Stimulated activated CD8-positive, alpha-beta memory T cell treated with anti-CD3 and anti-CD28 coated beads, Interleukin-15, amount 100 ng/mL, for 4 hours (primary cell): ENCODE measurements at places on chromosomes 2 and 18.

DNA sequence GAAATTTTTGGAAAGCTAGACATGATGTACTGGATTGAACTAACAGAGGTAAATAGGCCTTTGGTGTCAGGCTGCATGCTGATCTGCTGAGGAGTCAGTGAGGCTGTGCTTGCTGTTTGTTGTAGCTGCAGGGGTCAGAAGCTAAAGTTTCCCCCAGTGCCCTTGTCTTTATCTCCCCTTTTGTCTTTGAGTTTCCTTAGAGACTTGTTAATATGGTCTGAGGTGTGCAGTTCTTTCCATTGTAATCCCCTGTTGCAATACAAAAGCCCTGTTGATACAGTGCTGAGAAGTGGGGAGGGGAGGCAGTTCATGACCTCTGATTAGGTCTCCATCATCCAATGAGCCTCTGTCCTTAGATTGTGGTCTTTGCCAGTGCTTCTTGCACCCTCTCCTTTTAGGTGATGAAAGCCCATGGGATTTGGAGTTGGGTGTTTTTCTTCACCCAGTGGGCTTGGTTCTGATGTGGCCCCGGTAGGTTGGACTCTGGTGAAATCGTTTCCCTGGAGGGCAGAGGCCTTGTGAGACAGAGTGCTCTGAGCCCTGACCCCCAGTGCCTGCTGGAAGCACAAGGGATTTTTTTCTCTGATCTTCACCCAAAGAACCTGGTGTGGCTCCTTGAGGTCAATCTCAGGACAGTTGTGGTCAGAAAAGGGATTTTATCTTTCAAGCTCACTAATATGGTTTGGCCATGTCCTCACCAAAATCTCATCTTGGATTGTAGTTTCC lies 163.1 kb downstream of the TMEM18 start:
- no peak for DNase-seq

GRCh38 chr2:72137498-72138010 lies 10.1 kb downstream of the CYP26B1 start:
- no peak for DNase-seq

- DNase-seq, result no peak
Observed at GRCh38 chr18:22556222-22557167, 138.8 kb upstream of the CTAGE1 start.

- DNase-seq, result no peak
Observed at GRCh38 chr2:228516019-228516418, 334.5 kb upstream of the SPHKAP start.

DNA sequence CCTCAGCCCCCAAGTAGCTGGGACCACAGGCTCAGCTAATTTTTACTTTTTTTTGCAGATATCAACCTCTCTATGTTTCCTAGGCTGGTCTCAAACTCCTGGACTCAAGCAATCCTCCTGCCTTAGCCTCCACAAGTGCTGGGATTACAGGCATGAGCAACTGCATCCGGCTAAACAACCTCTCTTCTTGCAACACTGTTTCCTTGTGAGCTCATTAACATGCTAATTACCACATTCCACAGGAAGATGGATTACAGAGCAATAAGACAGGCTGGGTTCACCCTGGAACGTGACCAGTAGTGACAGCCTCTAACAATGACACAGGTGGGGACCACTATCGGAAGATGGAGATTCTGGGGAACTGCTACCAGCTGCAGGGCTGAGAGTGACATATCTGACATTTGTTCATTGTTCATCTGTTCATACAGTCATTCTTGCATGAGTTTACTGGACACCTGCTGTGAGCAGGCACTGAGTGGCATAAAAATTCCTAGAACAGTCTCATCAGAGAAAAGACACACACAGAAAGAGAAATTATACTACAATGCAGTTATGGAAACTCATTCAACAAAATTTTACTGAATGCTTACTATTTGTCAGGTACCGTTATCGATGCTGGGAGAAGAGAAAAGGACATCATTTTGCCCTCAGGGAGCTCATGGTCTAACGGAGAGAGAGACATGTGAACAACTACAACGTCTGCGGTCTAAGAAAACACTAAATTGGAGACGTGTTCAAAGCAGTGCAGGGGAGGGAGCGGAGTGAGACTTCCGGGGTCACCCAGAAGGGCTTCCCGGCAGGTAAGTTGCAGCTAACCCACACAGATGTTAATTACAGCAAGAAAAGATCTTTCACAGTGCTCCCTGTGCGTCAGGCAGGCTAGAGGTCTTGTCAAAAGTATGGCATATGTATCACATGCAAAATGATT lies 37.6 kb downstream of the PROC start:
- no peak for DNase-seq

DNA sequence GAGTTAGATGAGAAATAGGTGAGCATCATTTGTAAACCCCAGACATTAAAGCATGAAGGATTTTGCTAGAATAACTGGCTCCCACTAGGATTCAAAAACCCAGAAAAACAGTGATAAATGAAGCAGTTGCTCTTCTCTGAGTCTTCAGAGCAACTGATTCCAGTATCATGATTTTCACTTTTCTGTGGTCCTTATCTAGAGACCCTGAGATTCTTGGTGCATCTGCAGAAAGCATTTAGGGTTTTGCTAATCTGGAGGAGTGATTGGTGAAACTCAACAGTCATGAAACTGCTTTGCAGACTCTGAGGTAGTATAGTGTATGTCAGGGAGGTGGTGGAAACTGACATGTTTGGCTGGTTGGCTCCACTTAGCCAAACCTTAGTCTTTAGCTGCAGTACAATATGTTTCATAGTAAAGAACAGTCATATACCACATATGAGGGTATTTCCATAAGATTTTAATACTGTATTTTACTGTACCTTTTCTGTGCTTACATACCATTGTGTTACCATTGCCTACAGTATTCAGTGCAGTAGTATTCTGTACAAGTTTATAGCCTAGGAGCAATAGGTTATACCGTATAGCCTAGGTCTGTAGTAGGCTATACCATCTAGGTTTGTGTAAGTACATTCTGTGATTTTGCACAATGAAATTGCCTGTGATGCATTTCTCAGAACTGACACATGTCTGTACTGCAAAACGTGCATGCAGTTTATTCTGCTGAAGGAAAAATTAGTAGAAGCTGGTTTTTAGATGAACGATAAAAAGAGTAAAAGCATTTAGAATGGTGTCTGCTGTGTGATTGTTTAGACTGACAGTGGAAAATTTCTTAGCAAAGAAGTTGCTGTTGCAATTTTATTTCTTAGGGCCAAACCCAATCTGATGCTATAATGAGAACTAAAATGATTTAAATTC lies 23.8 kb downstream of the EML4 start:
- DNase-seq, result no peak

DNA sequence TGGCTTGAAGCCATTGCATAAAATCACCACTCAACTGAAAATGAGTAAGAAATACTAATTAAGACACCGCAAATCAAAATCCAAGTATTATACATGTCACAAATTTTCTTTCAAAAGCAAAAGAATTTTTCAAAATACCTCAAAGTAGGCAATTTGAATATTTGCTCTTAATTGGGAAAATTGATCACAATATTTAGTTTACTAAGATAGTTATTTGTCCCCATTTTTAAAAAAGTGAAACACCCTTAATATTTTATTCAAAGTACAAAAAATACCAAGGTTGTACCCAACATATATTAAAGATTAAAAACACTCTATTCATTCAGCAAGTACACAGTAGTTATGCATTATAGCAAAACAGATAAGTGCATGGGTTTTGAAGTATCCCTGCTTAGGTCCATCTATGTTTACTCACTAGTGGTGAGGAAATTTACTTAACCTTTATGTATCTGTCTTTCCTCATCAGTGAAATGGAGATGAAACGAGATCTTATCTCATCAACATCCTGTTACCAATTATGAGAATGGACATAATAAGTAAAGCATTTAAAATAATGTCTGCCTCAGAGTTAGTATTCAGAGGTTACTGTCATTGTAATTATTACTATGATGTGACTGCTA lies 35.1 kb downstream of the VPS54 start:
- no peak for DNase-seq

DNA sequence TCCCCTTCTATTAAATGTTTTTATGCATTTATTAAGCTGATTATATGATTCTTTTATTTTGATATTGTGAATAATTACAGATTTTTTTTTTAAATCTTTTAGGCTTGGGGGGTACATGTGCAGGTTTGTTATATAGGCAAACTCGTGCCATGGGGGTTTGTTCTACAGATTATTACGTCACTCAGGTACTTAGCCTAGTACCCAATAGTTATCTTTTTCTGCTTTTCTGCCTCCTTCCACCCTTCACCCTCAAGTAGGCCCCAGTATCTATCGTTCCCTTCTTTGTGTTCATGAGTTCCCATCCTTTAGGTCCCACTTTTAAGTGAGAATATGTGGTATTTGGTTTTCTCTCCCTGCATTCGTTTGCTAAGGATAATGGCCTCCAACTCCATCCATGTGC lies 92.2 kb upstream of the CWC22 start:
- DNase-seq, result no peak

- DNase-seq, result no peak
Observed at GRCh38 chr2:137444970-137445369, 519.3 kb upstream of the HNMT start.

- no peak for DNase-seq
Observed at GRCh38 chr2:241550616-241551580, 7.6 kb upstream of the BOK start.

GRCh38 chr2:102001767-102002142 lies 10.0 kb downstream of the IL1R2 start:
- no peak for DNase-seq

DNA sequence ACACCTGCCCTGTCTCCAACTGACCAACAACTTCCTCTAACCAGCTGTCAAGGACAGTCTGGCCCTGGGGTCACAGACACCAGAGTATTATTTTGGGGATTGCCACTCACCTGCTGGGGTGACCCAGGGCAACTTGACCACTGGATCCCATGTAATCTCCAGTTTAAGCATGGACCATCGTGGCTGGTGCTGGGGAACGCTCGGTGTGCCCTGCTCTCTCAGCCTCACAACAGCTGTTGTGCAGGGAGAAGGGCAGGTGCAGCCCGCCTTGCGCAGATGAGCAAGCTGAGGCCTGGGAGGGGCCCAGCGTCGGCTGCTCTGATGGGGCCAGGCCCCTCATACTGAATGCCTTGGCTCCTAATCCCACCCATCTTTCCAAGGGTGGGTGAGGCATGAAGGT lies 21.0 kb upstream of the INHBB start:
- DNase-seq, result no peak

- DNase-seq, result no peak
Observed at GRCh38 chr2:27737676-27738348, 33.7 kb upstream of the MRPL33 start.

DNA sequence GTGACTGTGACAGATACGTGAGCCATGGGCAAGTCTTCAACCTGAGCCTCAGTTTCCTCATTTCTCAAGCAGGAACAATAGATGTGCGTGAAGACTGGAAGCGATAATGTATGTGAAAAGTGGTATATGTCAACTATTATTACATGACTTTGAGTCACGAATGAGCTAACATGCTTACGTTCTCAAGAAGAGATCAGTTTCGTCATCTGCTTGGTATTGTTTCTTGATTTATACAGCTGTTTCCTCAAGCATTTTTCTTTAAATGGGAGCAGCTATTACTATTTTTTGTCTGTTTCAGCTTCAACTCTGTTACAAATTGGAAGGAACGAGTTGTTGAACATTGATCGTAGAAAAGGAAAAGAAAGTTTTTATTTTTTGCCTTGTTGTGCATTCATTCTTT lies 48.5 kb upstream of the THOC1 start:
- no peak for DNase-seq

GRCh38 chr2:48278590-48278989 lies 251.4 kb upstream of the STON1 start:
- no peak for DNase-seq

- DNase-seq, result no peak
Observed at GRCh38 chr18:61998957-61999356, 106.2 kb upstream of the RNF152 start.

- DNase-seq, result no peak
Observed at GRCh38 chr2:41779888-41780287, 267.9 kb upstream of the PKDCC start.

GRCh38 chr2:27911458-27912210 lies 21.1 kb downstream of the BABAM2 start:
- no peak for DNase-seq

GRCh38 chr2:113707106-113707505 lies 49.3 kb downstream of the SLC35F5 start:
- no peak for DNase-seq

DNA sequence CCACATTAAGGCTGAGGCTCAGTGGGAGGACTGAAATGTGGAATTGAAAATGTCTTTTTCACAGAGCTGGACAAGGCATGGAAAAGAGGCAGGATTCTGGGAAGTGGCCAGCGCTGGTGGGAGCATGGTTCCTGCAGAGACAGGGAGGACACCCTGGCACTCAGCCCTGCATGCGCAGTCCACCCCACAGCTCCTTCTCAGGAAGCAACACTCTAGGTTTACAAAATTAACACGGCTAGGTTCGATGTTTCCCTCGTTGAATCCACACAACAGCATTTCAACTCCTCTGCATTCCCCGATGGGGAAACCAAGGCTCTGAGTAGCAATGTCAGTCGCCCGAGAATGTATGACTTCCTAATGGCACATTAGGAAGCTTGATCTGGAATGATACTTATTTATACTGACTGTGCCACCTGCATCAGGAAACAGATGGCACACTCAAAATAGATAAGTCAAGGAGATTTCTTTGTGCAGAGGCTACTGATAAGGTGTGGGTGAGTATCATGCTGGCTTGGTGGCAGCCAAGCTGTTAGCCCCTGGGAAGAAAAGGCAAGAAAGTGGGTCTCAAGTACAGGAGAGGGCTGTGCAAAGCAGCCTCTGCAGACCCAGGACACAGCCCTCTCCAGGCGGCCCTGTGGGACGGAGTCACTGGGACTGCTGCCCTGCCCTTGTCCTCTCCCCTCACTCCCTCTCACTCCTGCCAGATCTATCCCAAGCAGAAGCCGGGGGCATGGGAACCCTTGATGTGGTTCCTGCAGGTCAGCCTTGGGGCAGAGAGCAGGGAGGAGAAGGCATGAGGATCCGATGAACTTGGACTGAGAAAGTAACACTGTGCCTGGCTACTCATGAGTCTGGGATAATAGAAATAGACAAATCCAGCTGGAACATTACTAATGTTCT lies 158.4 kb upstream of the FHL2 start:
- DNase-seq, result no peak

DNA sequence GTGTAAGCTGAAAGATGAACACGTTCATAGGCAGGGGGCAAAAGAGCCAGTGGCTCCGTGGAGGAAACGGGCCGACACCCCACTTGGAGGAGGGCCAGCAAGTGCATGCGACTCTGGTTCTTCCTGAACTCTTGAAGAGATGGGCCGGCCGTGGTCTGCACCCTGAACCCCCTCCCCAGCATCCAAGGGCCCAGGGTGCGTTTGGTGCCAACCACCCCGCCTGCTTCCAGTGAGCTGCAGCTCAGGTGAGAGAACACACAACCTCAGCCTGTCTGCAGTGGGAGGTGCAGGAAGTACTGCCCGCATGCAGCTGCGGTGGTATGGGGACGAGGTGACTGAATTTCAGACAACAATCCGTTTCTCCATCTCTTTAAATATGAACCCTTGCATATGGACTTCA lies 58.9 kb downstream of the ADNP2 start:
- DNase-seq, result no peak

GRCh38 chr2:240269886-240270285 lies 129.4 kb upstream of the OTOS start:
- DNase-seq, result no peak
